Smooth muscle cell of the brain vasculature (primary cell): ENCODE measurements at places on chromosomes 5 and 9.

GRCh38 chr5:133735346-133735745 is 123.0 kb upstream of the FSTL4 start:
- no peak for DNase-seq

GRCh38 chr5:36089989-36090388 is 23.3 kb upstream of the UGT3A2 start:
- no peak for DNase-seq

DNA sequence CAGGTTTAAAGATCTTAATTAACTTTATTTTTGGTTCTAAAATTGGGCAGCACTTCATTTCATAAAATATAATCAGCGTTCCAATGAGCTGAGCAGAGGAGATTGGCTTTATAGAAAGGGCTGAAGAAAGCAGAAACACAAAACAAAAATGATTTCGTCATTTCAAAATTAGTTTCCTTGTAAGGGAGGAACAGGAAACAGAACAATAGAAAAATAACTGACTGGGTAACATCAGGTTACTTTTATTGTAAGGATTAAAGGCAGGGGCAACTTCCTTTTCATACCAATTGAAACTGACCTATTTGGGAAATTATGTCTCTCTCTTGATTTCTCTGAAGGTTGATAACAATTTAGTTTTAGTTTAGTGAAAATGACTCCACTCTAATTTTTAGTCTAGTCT is 157.1 kb downstream of the ATP10B start:
- DNase-seq = no peak

GRCh38 chr5:68147659-68148058 is 67.9 kb upstream of the PIK3R1 start:
- no peak for DNase-seq

GRCh38 chr5:128483738-128484137 is 54.3 kb downstream of the FBN2 start:
- no peak for DNase-seq

- DNase-seq = no peak
Measured at GRCh38 chr5:151051931-151052608, 28.8 kb downstream of the TNIP1 start.

DNA sequence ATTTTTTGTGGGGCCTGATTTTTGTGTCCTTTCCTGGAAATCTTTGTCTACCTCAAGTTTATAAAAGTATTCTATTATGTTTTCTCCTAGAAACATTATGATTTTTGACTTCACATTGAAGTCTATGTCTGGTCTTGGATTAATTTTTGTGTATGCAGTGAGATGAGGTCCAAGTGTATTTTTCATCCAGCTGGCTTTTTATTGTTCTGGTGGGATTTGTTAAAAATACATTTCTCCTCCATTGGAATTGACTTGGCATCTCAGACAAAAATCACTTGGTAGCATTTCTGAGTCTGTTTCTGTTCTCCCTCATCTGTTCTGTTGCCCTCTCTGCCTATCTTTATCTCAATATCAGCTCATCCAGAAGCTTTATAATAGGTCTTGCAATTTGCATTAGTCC is 109.0 kb downstream of the IRX1 start:
- DNase-seq = no peak

GRCh38 chr5:113271745-113272454 is 162.9 kb downstream of the TSSK1B start:
- DNase-seq = no peak

DNA sequence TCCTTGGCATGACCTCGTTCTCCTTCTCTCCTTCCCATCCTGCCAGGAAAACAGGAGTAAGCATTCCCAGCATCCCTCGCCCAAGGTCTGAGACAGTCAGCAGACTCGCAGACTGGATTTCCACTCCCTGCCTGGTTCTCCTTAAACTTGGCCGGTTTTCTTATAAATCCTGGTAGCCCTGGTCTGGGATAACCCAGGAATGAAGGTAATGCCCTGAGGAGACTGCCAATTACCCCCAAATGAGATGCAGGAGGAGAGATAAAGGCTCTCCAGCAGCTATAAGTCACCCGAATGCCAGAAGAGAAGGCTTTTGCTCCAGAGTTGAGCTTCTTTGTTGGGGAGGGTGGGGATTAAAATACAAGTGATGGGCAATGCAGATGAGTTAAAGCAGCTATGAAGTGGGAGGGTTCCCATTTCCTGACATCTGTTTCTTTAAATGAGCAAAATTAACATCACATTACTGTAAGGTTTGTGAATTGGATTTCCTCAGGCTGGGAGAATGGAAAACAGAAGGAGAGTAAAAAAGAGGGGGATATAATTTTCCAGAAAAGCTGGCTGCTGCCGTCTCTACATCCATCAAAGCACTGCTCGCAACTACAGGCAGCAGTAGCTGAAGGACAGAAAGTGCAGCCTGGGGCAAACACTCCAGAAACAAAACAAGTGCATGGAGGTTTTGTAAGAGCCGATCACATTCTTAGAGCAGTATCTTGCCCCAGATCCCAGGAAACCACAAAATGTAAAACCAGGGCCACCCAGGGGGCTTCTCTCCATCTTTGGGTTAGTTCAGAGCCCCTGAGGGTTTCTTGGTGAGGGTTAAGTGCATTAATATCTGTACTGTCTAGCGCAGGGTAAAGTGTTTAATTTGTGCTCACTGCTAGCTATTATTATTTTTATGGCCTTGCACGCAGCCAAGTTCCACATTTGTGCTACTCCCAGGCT is 177.6 kb upstream of the PANK3 start:
- DNase-seq = no peak

- DNase-seq = no peak
Measured at GRCh38 chr9:138017200-138017599, 139.6 kb downstream of the CACNA1B start.

DNA sequence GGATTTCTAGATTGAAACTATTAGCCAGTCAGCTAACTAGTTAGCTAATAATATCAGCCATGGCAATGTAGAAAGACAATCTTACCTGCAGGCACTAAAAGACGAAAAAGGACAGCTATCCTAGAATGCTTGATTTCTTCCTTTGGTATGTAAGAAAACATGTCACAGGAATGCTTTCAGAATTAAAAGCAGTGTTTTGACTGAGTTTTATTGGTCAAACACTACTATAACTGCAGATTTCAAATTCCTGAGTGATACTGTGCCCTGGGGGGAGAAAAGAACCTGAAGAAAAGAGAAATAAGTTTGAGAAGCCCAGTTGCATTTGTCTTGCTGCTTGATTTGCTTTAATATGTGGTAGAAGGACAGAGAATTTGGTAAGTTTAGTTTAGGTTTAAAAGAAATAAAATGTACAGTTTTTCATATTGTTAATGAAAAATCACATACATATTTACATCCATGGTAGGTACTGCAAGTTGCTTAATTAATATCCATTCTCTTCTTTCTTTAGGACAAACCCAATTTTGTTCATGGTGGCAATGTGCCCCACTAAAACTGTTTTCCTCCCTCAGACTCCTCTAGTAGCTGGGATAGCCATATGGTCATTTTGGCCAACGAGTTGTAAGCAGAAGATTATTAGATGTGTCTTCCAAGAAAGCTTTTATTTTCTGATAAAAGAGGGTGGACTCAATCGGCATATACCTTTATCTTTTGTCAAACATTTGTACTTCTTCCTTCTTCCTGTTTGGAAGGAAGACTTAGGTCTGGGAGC is 4.3 kb upstream of the FAM169A start:
- DNase-seq = no peak

DNA sequence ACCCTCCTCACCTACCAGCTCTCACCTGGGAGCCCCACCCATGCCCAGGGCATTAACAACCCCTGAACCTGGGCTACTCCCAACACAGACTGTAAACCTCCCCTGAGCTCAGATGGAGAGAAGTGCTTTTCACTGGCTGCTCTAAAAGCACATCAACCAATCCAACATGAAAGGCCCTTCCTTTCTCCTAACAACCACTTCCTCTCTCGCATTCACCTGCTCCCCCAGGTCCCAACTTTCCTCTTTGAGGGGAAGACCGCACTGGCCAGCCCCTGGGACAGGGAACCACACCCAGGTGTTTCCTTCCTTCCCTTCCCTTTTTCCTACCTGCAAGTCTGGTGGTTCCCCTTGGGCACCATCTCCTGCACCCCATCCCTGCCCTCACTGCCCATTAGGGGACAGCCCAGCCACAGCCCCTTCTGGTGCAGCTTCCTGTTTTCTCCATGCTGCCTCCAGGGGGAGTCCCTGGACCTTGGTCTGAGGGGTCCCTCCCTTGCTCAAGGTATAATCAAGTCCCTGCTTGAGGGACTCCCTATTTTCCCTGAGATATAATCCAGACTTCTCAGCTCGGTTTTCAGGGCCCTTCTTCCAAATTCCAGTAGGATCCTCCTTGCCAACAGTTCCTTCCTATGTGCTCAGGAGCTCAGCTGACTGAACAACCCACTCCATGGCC is 30.5 kb upstream of the DAB2IP start:
- DNase-seq = no peak

- no peak for DNase-seq
Measured at GRCh38 chr5:157486221-157486681, 26.2 kb downstream of the NIPAL4 start.

- no peak for DNase-seq
Measured at GRCh38 chr9:36301227-36301626, 43.0 kb upstream of the GNE start.

- no peak for DNase-seq
Measured at GRCh38 chr9:112777914-112778313, 27.4 kb downstream of the SNX30 start.

DNA sequence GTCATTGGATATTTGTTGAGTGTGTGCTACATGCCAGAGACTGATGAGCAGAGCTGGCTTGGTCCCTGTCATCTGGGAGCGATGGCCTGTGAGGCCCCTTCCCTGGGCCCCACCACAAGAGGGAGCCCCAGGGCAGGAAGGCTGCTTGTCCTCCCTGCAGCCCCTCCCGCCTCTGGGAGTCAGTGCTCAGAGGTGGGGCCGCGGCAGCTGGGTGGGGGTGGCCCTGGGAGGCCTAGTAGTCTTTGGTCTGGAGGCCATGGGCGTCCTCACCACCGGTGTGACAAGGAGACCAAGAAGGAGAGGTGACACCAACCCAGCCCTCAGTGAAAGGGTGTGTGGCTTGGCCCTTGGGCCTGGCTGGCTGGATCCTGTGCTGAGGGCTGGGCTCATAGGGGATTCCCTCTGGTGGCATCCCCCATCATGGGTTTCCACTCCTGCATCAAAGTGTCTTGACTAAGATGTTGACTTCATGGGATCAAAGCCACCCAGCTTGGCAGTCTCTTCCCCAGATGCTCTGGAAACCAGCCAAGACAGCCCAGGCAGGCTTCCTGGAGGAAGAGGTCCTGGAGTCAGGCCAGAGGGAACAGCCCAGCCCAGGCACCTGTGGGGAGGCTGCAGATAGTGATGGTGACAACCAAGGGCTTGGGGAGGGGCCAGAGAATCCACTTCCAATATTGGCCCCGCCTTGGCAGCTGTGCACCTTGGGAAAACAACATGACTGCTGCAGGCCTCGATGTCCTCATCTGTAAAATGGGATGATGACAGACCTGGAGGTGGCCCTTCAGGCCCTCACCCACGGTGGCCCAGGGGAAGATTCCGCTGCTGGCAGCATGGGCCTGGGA is 166.7 kb downstream of the GAPVD1 start:
- no peak for DNase-seq

- no peak for DNase-seq
Measured at GRCh38 chr9:13555516-13555915, 276.0 kb upstream of the MPDZ start.

DNA sequence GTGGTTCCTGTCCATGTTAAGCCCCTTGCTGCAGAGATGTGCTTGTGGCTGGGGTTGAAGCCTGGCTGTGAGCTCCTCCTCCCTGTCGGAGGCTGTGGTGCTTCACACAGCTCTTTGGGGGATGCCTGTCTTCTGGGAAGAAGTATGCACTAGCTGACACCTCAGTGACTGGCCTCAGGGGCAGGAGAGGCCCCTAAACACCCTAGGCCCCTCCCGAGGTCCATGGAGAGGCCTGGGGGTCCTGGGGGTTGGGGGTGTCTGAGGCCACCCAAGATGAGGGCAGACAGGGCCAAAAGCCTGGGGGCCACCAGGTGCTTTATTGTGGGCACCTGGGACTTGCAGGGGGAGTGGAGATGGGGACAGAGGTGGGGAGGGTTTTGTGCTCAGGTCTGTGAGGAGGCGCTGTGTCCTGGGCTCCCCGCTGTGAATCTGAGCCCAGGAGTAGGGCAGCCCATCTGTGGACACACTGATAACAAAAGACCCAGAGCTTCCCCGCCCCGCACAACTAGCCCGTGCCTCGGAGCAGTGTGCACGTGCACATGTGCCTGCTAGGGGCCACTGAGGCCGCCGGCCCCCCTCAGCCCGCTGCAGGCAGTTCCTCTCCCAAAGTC is 92.0 kb downstream of the PHF2 start:
- no peak for DNase-seq

DNA sequence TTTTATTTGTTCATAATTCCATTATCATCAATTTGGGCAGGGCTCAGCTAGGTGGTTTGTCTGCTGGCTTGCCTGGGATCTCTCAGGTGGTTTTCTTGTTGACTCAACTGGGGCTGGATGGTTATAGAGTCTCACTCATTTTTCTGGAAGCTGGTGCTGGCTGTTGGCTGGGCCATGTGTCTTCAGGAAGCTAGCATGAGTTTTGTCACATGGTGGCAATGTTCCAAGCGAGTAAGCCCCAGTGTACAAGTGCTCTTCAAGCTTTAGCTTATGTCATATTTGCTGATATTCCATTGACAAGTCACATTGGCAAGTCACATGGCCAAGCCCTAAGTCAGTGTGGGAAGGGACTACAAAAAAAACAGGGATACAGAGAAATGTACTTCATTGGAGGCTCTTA is 2.3 kb upstream of the RASEF start:
- no peak for DNase-seq

DNA sequence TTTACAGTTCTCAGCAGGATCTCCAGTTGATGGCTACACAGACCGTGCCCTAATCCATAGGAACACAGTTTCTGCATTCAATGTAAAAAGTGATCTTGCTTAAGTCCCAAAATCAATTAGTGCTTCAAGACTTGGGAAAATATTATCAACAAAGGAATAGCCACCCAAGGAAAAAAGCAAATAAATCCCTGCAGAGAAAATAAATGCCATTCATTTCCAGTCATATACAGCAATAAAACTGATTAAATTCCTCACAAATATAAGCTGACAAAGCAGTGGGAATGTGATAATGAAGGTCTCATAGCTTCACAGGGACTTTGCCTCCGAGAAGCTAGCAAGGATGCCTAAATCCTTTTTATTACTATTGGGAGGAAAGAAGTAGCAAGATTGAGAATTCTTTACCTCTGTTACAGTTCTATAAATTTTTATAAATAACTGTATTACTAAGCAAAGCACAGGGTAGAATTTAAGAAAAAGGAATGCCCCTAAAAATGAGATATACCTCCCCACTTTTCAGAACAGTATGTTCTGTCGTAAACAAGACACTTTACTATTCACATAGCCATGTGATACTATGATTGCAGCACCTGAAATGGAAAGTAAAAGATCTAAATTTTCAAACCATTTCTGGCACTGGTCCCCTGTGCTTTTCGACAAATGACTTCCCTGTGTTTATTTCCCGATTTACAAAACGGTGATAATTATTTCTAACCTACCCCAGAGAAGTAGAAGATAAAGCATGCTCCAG is 59.8 kb downstream of the ARSB start:
- DNase-seq = no peak

DNA sequence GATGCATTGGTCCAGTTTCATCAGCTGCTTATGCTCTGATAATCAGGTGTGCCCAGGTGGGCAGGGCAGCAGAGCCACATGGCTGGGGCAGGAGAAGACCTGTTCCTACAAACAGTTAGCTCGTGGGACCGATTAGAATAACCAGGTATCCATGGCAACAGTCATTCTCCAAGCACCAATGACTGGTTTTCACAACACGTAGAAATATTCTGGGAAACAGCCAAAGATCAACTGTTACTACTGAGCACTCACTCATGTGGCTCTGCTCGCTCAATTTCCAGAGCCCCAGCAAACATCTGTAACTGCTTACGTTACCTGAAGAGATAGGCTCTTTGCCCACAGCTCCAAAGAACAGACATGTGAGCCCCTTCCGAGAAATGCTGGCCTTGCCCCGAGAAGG is 302.0 kb downstream of the AGTPBP1 start:
- DNase-seq = no peak
